ENCODE measurements at places on chromosomes 4 and X.
A peak's percentile ranks its signal among the peaks of the same experiment; 100 is the strongest.

GRCh38 chr4:130640592-130640991 lies 1544.6 kb downstream of the C4orf33 start:
- DNase-seq: no peak

DNA sequence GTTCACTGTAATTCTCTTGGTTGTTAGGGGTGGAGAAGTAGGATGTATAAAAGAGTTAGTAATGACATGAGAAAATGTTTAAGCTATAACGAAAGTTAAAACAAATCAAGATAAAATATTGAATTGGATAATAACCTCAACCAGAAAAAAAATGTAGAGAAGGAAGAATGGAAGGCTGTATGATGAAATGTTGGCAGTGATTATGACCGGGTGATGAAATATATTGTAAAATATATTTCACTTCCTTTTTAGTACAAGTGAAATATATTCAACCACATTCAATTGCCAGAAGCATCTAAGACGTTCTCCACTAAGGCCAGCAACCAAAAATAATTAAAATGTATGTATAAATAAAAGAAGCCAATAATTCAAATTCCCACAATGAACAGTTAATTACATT lies 309.3 kb upstream of the FGF13 start:
- no peak for DNase-seq

DNA sequence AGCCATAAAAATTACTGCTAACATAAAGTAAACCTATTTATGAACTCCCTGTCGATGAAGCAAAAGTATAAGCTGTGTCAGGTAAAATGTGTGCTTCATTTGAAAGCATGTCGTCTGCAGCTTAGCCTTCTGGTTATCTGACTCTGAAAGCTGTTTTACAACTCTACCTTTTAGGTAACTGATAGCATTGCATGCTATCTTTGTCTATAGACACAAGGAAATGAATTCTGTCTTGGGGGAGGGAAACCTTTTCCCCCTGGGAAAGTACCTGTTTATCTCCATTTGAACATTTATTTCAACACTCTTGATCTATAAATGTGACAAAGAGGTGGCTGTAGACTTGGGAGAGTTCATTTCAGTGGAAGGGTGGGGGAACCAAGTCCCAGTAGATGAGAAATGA lies 51.4 kb downstream of the RAB40A start:
- DNase-seq: no peak

GRCh38 chr4:25567253-25567652 lies 88.4 kb upstream of the SLC34A2 start:
- no peak for DNase-seq

DNA sequence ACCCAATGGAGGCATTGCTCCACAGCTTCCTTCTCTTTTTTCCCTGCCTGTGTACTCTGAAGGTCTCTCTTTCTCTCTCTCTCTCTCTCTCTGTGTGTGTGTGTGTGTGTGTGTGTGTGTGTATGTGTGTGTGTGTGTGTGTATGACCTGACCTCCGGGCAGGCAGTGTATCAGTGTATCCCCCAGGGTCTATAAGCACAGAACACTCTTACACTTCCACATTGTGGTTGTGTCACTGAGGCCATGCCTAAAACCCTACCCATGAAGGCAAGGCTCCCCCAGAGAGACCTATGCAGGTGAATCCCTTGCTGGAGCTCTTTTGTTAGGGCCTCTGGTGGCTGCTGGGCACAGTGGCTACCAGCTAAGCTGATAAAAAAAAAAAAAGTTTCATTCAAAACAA lies 300.4 kb upstream of the BMP3 start:
- DNase-seq: no peak

GRCh38 chr4:87762311-87762710 lies 37.0 kb upstream of the IBSP start:
- no peak for DNase-seq

- DNase-seq: no peak
These were observed 87.9 kb downstream of the ATP10D start for GRCh38 chr4:47572981-47573380.

DNA sequence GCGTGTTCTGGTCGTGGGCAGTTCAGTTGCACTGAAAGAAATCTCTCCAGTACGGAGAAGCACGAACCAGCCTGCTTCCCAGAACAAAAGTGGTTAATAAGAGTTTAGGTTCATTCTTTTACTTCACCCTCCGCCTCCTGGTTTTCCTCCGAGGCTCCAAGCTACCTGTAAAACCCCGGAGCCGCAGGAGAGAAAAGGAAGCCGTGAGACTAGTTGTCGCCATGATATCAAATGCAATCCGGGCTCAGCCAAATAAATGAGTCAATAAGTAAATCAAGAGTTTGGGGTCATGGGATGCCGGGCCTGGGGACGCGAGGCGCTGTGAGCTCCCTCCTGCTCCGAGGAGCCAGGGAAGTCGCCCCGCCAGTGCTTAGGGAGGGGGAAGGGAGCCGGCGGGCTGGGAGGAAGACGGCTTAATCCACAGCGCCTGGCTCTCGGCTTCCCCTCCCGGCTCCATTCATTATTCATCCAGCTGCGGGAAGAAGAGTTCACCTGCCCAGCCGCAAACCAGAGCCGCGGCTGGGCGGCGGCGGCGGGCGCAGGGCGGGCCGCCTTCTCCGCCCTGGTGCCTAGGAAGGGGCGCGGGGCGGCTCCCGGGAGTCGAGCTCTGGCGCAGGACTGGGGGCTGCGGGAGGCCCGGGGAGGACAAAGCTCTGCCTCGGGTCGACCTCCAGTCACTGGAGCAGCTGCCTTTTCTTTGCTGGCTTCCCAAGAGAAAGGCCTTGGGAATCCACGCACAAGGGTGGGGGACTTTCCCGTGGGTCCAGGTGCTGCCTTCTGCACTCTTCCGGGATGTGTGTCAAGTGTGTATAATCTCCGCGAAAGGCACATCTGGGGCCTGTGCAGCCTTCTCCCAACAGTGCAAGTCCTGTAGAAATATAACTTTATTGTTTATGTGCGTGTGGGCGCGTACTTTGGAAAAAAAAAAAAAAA lies 1.7 kb downstream of the FRAS1 start:
- DNase-seq: peak; percentile 72

DNA sequence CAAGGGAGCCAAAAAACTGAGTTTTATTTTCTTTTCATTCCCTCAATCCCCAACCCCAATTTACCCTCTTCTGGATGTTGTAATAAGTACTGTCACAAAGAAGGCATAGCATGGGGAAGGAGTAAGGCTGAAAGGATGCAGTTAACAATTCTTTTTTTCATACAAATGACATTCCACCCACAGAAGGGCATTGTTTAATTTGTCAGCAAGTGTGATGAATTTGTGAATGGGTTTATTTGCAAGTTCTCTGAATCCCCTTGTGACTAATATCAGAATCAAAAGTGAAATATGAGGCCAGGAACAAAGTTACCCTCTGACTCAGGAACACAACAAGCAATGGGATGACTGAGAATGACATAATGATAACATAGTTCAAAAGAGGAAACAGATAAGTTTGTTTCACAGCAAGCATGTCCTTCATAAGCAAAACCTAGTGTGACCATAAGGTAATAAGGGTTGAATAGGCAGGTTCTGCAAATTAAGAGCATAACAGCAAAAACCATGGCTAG lies 2.1 kb downstream of the GEMIN8 start:
- peak; percentile 87 for DNase-seq

GRCh38 chr4:6079965-6080364 lies 61.7 kb upstream of the C4orf50 start:
- no peak for DNase-seq

DNA sequence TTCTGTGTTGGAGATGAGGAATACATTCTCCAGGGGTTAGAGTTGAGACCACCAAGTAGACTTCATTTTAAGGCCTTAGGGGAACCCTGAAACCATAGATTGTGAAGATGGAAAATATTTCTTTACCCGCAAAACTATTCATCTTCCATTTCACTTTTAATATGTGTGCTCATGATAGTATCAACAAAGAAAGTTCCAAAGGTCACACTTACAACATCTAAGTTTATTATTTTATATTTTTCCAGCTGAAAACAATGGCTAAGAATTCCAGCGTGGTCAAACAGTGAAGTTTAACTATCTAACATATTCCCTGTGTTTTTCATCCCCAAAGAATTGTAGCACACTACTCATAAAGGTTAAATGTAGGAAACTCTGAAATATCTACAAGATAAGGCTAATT lies 214.5 kb upstream of the GIMD1 start:
- no peak for DNase-seq

DNA sequence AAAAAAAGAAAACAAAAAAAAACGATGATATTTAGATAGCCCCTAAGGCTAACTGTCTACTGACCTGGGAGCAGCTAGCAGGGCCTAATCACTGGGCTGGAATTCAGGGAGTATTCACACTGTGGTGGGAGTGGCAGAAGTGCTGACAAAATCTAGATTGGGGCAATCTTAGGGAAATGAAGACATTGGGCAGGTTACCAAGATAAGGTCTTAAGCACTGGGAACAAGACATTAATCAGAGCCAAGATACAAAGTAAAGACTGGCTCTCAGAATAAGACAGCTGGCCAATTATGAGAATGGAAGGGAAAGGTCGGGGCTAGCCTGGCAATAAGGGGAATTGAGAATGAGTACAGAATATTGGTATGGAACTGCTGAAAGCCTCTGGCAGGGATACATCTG lies 100.2 kb upstream of the GRIA3 start:
- DNase-seq: peak; percentile 89

DNA sequence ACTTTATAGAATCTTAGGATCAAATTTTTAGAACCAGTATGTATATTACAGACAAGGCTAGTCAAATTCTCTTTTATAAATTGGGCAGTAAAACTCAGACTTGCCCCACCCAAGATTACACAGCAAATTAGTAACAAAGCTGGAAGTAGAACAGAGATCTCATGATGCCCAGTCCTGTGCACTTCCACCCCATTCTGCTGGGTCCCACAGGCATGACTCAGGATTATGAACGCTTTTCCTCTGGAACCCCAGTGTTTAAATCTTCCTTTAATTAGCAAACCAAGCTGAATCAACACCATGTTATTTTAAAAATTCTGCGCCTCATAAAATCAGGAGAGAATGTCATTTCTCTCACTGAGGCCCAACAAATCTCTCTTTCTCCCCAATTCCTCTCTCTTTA lies 1.5 kb upstream of the IL13RA2 start:
- peak; percentile 26 for DNase-seq
